ENCODE measurements at places on chromosomes 1 and 21.

DNA sequence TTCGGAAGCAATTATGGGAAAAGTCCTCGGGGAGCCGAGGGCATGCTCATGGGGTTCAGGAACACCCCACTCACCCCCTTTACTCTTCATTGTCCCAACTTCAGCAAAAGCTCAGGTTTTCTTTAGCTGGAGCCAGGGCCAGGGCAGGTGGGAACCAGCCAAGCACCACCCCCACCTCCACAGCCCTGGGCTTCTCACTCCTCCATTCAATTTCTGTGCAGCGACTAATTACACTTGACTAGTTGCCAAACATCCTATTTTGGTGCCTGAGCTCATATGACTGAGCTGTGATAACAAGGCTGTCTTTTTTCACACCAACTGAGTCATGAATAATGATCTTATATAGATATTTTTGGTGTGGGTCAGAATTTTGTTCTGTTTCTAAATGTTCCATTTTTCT, 257.2 kb upstream of the AJAP1 start:
- DNase-seq, result no peak

DNA sequence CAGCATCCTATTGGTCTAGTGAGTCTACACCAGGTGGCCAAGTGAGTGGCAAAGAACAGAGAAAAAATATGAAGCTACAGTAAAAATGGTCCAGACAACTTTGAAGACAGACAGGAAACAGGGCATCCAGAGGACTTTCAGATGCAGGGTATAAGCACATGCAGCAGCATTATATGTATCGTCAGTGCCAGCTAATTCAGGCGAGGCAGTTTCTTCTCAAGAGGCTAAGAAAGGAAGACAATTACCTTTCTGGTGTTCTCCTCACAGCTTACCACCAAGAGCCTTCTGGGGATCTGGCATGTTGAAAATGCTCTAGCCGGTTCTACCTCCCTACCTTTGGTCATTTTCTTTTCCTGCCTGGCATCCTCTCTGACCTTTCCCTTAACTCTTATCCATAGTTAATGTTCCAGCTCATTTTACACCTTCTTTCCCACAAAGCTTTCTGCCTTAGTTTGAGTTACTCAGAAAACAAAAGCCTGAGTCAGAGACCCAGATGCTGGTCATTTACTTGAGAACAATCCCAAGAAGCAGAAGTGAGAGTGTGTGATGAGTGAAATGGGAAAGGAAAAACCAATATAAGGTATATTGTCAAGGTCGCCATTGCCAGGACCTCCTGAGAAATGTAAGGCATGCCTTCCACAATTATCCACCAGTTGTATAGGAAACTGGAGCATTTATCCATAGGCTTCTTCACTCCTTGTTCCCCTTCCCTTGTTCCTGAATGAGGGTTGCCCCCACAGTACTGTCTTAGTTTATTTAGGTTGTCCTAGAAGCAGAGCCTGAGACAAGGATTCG, 444.1 kb downstream of the PLPP3 start:
- no peak for DNase-seq

DNA sequence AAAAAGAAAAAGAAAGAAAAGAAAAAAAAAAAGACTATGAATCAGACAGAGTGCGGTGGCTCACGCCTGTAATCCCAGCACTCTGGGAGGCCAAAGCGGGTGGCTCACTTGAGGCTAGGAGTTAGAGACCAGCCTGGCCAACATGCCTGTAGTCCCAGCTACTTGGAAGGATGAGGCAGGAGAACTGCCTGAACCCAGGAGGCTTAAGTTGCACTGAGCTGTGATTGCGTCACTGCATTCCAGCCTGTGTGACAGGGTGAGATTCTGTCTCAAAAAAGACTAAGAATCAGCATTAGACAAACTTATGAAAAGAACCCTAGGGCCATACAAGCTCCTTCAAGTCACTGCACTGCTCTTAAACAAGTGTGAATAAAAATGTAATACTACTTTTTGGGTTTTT, 16.9 kb downstream of the PSMB4 start:
- DNase-seq, result no peak

DNA sequence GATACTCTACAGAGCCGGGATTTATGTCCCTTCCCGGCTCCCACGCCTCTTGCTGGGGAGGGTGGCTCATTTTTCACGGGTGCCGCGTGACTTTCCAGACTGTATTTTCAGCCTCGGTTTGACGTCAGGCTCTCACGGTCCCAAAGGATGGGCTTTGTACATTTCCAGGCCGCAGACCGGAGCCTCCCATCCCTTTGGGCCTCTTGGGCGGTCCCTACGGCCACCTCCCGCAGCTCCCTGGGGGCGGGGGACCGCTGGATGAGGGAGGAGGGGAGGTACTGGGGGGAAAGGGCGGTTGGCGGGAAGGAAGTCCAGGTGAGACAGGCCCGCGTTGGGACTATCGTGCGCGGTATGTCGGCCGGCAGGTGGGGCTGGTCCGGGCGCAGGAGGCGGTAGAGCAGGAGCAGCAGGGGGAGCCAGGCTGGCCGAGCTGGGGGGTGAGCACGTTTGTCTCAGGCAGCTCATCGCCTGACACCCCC, 17.9 kb downstream of the UBL4B start:
- DNase-seq, result no peak

GRCh38 chr1:92662048-92662447, 122.9 kb downstream of the EVI5 start:
- DNase-seq, result no peak

DNA sequence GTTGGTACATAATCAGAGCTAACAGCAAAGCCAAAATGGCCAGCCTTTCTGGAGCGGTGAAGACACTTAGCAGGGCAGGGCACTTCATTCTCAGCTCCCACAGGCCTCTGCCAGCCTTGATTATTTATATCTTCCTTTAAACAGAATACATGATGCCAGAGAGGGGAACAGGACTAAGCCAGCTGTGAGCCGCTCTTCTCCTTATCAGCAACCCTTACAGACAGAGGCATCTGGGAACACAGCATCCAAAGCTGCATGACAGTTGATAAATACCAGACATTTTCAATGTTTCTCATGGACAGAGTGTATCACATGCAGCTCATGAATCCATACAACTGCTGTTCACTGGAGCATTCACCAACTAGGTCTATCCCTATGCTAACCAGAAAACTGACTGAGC, 29.1 kb downstream of the DNAJC11 start:
- DNase-seq, result no peak

DNA sequence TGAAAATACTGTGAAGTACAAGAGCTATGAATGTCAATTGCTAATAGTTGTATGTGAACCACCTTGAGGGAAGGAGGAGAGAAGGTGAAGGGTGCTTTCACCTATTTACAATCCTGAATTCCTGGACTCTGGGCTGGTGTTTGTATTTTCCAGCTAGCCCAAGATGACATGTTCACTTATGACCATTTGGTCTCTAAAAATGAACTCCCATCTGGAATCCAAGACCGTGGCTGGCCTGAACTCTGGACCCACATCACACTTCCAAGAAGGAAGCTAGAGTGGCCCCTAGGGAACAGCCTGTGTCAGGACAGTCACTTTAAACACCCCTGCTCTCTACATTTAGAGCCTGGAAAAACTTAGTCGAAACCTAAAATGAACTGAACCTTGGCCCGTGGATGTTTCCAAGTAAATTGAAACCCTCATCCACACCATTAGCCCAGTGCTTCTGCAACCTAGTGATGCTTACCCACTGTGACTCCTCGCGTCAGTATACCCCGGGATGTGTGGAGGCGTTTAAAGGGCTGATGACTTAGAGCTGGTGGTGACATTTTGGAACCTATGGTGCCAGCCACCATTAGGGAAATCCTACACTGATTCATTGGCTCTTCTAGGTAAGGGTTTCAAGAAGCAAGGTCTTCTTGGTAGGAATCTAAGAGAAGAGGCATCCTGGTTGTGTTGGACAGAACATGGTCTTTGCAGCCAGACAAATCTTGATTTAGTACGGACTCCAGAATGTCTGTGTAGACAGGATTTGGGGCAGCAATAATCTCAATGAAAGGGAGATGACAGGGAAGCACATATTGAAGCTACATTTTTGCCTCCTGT, 171.5 kb upstream of the IRF2BP2 start:
- DNase-seq, result no peak

- DNase-seq, result no peak
Observed at GRCh38 chr1:2355373-2356261, 35.7 kb downstream of the MORN1 start.

- no peak for DNase-seq
Observed at GRCh38 chr1:21206117-21206516, 29.4 kb upstream of the EIF4G3 start.

DNA sequence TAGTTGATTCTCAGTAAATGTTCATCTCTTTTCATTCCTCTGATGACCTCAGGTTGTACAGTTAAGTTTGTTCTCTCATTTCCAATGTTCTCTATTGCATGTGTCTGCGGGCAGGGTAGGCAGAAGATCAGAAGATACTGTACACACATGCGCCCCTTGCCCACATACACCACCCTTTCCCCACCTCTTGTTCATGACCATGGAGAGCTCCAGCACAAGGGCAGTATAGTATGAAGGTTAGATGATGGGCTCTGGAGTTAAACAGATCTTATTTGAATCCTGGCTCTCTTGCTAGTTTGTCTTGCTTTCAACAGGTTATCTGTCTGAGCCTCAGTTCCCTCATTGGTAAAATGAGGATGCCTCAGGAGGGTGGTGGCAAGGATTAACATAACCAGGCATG, 17.8 kb upstream of the PLD5 start:
- no peak for DNase-seq

DNA sequence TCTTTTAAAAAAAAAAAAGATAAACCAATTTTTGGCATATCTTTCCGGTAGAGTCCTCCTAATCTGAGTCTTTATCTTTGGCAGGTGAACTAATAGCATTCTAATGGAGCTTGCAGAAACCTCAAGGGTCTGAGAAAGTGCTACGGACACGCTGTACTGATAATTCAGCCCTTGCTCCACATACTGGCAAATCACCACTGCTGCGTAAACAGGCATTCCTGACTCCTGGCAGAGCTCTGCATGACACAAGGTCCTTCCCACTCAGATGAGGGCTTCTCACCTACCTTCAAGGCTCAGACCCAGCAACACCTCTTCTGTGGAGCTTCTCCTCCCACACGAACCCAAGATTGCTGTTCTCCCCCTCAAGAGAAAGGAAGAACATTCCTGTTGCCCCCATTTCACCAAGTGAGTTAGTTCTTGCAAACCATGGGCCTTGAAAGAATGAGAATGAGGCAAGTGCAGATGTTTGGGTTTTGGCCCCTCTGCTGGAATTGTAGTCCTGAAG, 48.0 kb downstream of the LYST start:
- DNase-seq, result peak; percentile 89

GRCh38 chr1:121518726-121519041, 333.9 kb downstream of the SRGAP2C start:
- DNase-seq, result no peak

DNA sequence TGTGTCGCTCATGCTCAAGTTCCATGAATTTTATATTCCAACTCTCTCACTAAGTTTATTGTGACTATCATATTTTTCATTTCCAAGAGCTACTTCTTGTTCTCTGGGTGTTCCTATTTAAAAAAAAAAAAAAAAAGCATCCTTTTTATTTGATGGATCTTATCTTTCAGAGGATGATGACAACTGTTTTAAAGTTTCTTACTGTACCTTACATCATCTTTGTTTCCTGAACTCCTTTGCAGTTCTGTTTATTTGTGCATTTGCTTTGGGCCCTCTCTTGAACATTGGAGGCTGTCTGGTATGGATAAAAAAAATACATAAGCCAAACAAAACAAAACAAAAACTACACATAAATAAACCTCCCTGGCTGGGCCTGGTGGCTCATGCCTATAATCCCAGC, 32.1 kb upstream of the FAM20B start:
- DNase-seq, result no peak

Measured in LNCaP clone FGC (cell line).